Trophoblast cell (in vitro differentiated cells and primary cell): ENCODE measurements at places on chromosomes 2 and 18.

DNA sequence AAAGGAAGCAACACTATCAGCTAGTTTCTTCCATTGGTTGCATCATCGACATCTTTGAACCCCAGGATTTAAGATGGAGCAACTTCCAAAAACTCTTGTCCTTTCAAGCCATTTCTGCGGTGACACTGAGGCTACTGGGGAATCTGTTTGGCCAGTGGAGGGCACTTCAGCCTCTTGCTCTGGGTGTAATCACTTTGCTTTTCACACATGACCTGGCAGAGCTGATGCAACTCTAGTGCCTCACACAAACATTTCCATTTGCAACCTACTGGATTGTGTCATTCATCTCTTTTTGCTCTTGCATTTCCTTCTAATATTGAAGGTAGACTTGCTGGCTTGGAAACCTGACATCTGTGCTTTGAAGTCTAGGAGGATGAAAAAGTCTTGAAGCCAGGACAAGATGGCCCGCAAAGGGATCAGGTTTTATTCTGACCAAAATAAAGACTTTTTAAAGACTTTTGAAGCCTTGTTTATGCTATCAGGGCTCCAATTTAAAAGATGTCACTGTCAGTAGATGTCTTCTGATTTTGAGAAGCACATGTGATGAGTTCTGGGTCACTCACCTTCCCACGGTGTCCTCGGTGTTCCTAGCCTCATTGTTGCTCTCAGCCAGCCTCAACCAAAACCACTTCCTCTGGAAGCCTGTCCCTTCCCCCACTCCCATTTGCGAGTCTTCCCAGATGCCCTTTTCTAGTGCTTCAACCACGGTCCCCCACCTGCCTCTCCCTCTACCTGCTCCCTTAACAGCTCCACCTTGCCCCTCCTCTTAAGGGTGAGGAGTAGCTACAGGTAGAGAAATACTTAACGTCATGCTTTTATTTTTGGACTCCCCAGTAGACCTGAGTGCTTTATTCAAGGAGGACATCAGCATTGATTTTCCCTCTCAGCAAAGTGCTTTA, 69.7 kb upstream of the KCNE4 start:
- H3K4me1 ChIP-seq, result peaks cover 3% of the 10 kb centered on the region
- peak; percentile 54 for DNase-seq
- no peaks in the 10 kb centered on the region for H3K27me3 ChIP-seq
- H3K4me3 ChIP-seq, result no peak overlapping the region
- no peaks in the 10 kb centered on the region for H3K36me3 ChIP-seq

DNA sequence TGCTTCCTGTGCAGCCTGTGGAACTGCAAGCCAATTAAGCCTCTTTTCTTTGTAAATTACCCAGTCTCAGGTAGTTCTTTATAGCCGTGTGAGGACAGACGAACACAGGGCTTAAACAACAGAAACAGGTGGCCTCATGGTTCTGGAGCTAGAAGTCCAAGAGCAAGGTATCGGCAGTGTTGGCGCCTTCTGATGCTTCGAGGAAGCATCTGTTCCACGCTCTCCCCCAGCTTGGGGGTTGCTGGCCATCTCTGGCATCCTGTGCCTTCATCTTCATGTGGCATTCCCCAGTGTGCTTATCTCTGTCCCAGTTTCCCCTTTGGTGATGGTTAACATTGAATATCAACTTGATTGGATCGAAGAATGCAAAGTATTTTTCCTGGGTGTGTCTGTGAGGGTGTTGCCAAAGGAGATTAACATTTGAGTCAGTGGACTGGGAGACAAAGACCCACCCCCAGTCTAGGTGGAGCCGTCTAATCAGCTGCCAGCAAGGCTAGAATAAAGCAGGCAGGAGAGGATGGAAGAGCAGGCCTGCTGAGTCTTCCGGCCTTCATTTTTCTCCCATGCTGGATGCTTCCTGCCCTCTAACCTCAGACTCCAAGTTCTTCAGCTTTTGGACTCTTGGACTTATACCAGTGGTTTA, 287.6 kb downstream of the PHLPP1 start:
- no peaks in the 10 kb centered on the region for H3K27me3 ChIP-seq
- no peak overlapping the region for H3K4me3 ChIP-seq
- no peaks in the 10 kb centered on the region for H3K4me1 ChIP-seq
- DNase-seq, result no peak

DNA sequence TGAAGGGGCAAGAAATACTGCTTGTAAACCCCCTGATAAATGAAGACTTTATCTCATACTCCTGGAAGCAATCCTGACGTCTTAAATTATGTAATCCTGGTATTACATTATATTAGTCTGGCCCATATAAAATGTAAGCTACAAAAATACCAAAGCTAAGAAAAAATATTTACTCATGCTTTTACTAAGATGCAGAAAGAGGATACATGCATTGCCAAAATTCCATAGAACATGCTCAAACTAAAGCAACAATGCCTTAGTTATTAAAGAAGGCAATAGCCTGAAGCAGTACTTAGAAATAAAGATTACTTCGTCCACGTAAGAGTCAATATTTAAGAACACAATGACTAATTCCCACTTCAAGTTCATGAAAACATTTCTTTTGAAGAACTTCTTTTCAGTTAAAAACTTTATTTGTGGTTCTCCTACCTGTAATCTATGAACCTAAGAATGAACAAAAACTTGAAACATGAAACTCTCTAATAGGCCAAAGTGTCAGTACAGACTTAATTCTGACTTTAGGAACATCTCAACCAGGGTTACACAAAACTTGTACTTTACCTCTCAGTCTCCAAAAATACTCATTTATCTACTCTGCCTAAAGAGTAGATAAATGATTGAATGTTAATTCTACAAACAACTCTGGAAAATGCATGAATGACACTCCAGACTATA, 117.3 kb downstream of the THADA start:
- no peaks in the 10 kb centered on the region for H3K27me3 ChIP-seq
- no peaks in the 10 kb centered on the region for H3K4me1 ChIP-seq
- no peak overlapping the region for H3K27ac ChIP-seq
- H3K4me3 ChIP-seq, result no peak overlapping the region

GRCh38 chr2:37721201-37721560, 49.7 kb upstream of the CDC42EP3 start:
- no peak overlapping the region for H3K27ac ChIP-seq
- H3K27me3 ChIP-seq, result no peaks in the 10 kb centered on the region
- H3K4me1 ChIP-seq, result no peaks in the 10 kb centered on the region

GRCh38 chr2:45778720-45779171, 127.3 kb downstream of the PRKCE start:
- DNase-seq, result peak; percentile 62
- no peaks in the 10 kb centered on the region for H3K4me1 ChIP-seq
- H3K27ac ChIP-seq, result no peak overlapping the region
- H3K4me3 ChIP-seq, result no peak overlapping the region
- H3K27me3 ChIP-seq, result no peaks in the 10 kb centered on the region

DNA sequence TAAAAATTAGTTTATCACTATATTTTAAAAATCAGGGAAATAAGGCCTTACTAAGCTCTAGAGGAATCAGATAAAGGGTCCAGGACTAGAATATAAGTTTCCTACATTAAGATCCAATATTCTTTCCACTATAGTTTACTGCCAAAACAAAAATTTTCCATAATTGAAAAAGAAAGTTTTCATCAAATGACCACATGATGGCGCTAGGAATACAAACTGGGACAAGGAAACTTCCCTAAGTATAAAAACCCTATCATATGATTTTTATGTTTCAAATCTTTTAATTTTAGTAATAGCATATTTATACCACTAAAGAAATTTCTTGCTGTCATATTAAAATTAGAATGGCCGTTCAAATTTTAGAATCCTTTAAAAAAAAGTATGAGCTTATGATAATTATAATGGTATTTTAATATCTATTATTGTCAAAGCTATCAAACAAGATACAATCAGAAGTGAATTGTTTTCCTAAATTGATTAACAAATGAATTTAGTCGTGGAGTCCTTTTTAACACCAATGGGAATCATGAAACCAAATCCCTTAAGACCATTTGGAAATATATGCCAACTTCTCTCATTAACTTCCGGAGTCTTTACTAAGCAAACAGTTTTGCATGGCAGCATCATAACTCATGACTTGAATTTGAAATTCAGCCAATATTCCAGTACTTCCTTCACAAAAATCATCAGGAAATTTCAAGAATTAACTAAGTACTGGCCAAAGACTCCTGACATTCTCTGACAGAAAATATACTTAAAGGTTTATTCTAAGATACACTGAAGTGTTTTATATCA, 70.3 kb downstream of the SCN1A start:
- no peak overlapping the region for H3K27ac ChIP-seq
- H3K4me3 ChIP-seq, result no peak overlapping the region
- H3K4me1 ChIP-seq, result no peaks in the 10 kb centered on the region
- no peaks in the 10 kb centered on the region for H3K27me3 ChIP-seq

GRCh38 chr2:124281541-124281940, 256.5 kb downstream of the CNTNAP5 start:
- no peaks in the 10 kb centered on the region for H3K27me3 ChIP-seq
- no peak overlapping the region for H3K4me3 ChIP-seq
- no peaks in the 10 kb centered on the region for H3K36me3 ChIP-seq

DNA sequence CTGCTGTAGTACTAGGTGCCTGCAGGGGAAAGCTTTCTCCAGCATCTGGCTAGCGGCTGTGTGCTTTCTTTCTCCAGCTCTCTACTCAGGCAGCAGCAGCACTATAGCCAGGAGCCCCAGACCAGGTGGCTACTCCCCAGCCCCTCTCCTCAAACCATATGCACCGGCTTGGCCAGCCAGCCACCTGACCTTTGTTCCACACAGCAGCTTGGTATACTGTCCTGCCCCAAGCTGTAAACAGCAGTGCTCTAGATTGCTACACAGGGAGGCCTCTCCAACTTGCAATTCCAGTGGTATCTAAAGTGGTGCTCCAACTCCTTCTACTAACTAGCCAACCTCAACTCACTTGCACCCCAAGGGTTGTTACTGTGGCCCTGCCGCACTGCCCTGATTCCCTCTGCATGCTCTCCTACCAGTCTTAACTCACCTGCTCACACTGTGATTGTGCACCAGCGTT, 19.6 kb downstream of the LDAH start:
- H3K27me3 ChIP-seq, result no peaks in the 10 kb centered on the region
- H3K27ac ChIP-seq, result no peak overlapping the region
- H3K4me3 ChIP-seq, result no peak overlapping the region
- no peak for DNase-seq
- no peaks in the 10 kb centered on the region for H3K36me3 ChIP-seq
- no peaks in the 10 kb centered on the region for H3K4me1 ChIP-seq

DNA sequence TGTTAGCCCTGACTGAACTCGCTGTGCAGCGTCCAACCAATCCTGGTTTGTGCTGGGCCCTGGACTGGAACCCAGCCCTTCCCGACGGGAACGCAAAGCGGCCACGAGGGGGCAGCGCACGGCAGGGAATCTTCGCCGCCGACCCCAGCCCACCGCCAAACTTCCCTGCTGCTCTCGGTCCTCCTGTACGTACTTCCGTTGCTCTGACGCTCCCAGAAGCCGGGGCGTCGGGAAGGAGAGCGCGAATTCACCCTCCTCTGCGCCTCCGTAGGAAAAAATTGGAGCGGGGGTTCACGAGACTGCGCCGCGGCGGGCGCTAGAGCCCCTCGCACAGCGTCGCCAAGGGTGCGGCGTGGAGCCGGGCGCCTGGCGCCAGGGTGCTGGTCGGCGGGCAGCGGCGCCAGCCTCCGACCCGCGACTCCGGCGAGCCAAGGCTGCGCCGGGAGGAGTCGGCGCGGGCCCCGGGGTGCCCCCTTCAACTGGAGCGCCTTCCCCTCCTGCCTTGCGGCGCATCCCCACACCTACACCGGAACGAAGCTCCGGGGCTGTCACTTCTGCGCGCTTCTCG, 873 bp upstream of the SH3RF3 start:
- peak overlapping the region; percentile 67 for H3K4me3 ChIP-seq
- H3K27ac ChIP-seq, result no peak overlapping the region
- no peaks in the 10 kb centered on the region for H3K36me3 ChIP-seq
- H3K4me1 ChIP-seq, result peaks cover 10% of the 10 kb centered on the region

- no peak overlapping the region for H3K4me3 ChIP-seq
- H3K36me3 ChIP-seq, result no peaks in the 10 kb centered on the region
- no peak for DNase-seq
- no peak overlapping the region for H3K27ac ChIP-seq
- no peaks in the 10 kb centered on the region for H3K4me1 ChIP-seq
These were observed 185.8 kb downstream of the FBXO15 start for GRCh38 chr18:73961804-73962203.

- no peak overlapping the region for H3K27ac ChIP-seq
- H3K27me3 ChIP-seq, result no peaks in the 10 kb centered on the region
- H3K36me3 ChIP-seq, result no peaks in the 10 kb centered on the region
- DNase-seq, result no peak
- H3K4me3 ChIP-seq, result no peak overlapping the region
- no peaks in the 10 kb centered on the region for H3K4me1 ChIP-seq
These were observed 69.6 kb downstream of the SNTG2 start for GRCh38 chr2:1020206-1020605.

- no peak overlapping the region for H3K27ac ChIP-seq
- H3K27me3 ChIP-seq, result no peaks in the 10 kb centered on the region
- no peaks in the 10 kb centered on the region for H3K36me3 ChIP-seq
- no peak overlapping the region for H3K4me3 ChIP-seq
- H3K4me1 ChIP-seq, result no peaks in the 10 kb centered on the region
- DNase-seq, result no peak
These were observed 172.6 kb upstream of the BCL2L11 start for GRCh38 chr2:110948027-110948674.

DNA sequence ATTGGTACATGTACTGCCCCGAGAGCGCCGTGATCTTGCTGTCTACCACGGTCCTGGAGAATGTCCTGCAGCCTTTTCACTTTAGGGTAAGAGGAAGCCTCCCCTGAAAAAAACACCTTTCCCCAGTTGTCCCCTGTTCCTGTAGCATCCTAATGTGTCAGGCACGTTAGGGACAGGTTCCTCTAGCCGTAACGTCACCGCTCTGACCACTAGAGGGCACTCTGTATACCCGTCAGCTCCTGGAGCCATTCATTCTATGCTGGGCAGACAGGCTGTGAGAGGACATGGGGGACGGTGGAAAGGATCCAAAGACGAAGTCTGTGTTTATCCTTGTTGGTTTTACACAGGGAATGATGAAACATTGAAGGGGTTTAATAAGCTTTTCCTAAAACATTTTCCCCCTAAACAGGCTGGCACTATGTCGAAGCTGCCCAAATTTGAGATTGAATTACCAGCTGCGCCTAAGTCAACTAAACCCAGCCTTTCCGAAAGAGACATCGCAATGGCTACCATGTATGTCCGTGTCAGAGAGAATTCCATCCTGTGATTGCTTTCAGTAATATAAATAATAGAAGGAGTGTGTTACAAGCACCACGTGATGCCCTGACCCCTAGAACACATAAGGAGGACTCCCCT, 12.7 kb downstream of the RMC1 start:
- no peaks in the 10 kb centered on the region for H3K4me1 ChIP-seq
- H3K27me3 ChIP-seq, result no peaks in the 10 kb centered on the region
- H3K27ac ChIP-seq, result no peak overlapping the region
- DNase-seq, result peak; percentile 97
- peaks cover 26% of the 10 kb centered on the region for H3K36me3 ChIP-seq
- no peak overlapping the region for H3K4me3 ChIP-seq

DNA sequence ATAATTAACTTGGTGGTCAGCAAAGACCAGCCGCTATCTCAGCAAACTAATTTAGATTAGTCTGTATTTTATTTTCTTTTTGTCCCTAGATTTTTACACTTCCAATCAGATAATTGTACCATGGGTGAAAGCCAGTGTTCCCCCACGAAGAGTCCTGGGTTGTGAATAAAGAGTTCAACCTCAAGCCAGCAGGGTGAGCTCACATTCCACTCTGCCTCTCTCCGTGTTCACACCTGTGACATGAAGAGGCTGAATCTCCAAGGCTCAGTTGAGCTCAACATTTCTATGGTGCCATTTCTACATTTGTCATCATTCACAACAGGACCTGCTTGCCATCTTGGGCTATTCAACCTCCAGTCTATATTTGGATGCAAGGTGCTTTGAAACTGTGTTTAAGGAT, 771.5 kb downstream of the GALR1 start:
- no peaks in the 10 kb centered on the region for H3K27me3 ChIP-seq
- no peak overlapping the region for H3K27ac ChIP-seq
- no peaks in the 10 kb centered on the region for H3K4me1 ChIP-seq
- H3K4me3 ChIP-seq, result no peak overlapping the region
- no peak for DNase-seq
- H3K36me3 ChIP-seq, result no peaks in the 10 kb centered on the region
